Activated CD8-positive, alpha-beta memory T cell treated with anti-CD3 and anti-CD28 coated beads for 1 hour (primary cell): ENCODE measurements at places on chromosomes 6 and 20.

DNA sequence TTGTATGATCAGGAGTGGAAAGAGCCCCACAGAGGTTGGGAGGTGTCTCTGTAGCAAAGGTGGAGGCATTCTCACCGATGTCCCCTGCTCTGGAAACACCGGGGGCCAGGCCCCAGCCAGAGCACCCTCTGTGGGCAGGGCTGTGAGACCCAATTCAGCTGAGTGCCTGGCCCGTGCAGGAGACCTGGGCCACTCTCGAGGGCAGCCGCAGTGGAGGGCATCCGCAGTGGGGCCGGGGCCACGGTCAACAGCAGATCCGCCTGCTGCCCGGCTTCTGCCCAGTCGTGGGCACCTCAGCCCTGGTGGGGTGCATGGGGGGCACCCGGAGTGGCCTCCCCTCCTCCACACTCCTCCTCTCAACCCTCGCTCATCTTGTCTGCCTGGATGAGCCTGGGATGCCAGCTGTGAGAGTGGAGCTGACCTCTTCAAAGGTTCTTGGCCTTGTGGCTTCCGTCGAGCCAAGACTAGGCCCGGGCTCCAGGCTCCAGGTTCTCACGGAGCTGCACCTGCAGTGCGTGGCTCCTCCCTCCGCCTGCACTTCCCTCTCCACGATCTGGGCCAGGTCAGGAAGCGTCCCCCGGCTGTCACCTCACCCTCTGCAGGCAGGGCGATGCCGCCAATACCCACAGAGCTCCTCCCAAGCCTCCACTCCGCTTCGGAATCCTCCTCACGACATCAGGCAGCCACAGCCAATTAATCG is 134.8 kb downstream of the TAF4 start:
- DNase-seq = no peak

DNA sequence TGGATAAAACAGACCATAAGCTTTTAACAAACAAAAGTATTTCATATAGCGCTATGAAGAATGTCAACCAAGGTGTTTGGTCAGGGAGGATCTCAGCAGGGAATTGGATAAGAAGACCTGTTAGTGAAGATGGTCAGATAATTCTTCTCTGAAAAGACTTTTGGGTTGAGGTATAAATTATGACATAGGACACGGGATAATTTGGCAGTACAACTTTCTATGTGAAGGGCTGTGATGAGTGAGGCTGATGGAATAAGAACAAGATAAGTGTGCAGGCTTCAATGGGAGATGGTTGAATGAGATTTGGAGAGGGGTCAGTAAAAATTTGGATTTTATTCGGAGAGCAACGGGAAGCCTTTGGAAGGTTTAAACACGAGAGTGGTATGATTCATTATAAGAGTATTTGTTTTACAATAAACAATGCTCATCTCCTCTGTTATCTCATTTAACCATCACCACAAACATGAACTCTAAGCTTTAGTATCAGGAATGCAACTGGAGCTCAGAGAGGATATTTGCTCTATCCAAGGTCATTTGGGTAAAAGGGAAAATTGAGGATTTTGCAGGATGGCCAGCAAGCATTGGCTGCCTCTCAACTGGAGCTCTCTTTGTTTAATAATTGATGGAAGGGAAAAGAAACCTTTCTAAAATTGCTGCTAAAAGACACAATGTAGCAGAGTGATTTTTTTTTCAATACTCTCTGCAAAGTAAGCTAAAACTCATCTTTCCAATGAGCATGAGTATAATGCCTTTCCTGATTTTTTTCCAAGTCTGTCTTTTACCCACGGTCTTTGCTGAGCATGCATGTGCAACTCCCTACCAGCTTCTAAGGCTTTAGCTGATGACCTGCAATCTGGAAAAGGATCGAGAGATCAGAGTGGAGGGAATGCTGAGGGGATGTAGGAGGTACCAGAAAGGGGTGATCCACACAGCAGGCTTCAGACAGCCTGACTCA is 534.0 kb downstream of the CBLN4 start:
- no peak for DNase-seq

DNA sequence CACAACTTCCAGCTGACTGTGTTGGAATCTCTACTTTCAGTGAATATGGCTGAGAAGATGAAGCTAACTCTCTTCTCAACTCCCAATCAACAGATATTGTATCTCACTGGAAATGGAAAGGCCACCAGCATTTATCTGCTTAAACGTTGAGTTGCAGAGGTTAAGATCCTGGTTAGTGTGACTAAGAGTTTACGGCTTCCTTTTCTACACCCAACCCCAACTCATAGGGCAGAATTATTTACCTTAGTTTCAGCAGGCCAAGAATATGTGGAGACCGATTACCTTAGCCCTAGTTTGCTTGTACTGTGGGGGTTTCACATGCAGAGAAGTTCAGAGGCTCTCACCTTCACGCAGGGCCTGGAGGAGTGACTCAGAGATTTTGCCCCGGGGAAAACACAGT is 1026.6 kb downstream of the EYS start:
- no peak for DNase-seq

GRCh38 chr20:25223179-25223661 is 24.7 kb upstream of the PYGB start:
- DNase-seq = no peak

GRCh38 chr6:155080881-155081845 is 86.0 kb downstream of the TIAM2 start:
- DNase-seq = no peak

DNA sequence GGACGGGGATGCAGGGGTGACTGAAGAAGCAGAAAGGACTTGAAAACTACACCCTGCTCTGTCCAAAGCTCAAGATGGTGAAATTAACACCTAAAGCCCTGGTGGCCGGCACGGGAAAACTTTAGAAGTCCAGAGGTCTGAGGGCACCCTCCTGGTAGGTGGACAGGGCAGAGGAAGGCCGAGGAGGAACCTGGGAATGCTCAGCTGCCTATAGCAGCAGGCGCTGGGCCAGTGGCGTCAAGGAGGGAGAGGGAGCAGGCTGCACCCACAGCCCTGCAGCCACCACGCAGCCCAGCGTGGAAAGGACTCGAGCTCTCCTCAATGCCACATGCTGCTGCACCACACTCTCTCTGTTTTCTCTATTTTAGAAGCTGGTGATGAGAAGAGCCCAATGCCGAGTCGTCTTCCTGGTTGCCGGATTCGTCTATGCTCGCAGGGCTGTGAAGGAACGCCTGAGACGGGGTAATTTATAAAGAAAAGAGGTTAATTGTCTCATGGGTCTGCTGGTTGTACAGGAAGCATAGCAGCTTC is 248.3 kb upstream of the AFDN start:
- no peak for DNase-seq

GRCh38 chr6:30562470-30563425 is 5.7 kb downstream of the PRR3 start:
- no peak for DNase-seq

DNA sequence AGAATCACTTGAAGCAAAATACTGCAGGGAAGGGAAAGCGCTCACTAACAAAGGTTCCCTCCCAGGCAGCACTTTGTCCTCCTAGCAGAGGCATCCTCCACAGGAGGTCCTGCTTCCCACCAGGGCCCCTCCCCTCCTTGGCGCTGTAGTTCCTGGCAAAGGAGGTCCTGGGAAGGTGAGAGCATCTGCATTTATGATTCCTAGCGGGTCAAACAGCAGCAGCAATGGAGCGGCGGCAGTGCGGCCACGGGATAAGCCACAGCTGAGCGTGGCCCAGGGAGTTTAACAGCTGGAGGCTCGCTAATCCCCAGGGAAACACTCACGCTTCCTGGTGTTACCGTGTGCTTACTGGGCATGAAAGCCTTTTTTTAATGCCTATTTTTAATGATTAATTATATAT is 185.8 kb downstream of the TTLL2 start:
- DNase-seq = no peak

DNA sequence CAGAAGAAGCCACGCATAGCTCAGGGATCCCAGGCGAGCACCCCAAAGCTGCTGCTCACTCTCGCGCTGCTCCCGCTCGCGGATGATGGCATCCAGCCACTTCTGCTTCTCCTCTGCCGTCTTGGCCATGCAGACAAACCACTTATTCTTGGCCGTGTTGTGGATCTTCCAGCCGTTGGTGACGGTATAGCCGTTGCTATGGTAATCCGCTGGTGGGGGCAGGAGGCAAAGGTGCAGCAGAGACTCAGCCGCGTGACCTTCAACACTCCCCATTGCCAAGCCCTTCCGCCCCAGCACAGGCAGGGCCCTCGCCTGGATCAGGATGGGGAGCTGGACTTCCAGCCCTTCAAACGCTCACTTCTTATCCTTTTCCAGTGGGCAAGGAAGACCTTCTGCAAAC is 136.9 kb downstream of the PREX1 start:
- DNase-seq = no peak

DNA sequence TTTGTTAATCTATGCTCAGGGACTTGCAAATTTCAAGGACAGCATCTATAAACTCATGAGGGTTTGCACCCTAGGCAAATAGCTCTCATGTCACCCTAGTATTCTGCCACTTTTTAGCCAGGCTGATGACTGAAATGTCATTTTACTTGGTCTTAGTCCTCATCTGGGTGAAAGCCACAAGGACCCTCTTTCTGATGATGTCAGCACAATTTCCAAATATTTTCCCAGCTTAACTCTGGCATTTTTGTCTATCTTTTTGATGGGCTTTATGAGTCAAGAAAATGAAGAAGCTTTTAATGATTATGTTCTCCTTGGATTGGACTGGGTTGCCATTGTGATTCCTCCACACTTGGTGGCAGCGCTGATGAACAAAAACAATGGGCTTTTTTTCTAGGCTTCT is 420.1 kb upstream of the BTBD3 start:
- DNase-seq = no peak

- DNase-seq = no peak
Observed at GRCh38 chr6:118667988-118668387, 16.6 kb upstream of the CEP85L start.

DNA sequence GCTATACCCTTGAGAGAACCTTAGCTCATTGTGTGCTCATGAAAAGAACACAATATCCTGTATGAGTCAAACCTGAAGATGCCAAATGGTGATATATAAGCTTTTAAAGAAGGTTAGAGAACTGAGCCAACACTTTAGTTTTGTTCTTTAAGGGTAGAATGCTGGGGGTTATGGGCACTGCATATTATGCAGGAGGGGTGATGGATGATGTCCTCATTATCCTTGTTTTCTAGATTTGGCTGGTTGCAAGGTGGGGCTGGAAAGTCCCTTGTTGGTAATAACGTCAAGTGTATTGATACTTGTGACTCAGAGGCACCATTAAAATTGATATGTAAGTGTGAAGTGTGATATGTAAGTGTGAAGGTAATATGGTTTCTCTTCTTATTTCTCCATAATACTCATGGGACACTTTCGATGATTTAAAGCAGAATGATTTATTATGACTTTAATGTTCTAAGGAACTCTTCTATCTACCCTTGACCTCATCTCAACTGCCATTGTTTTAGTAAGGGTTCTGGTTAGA is 113.7 kb upstream of the DTNBP1 start:
- DNase-seq = no peak

- peak; percentile 84 for DNase-seq
Observed at GRCh38 chr6:122399348-122400120, at the start of gene HSF2. TSS of gene HSF2 (plus strand) at chr6:122399652. CDS start at chr6:122399738, 86 bp downstream.

- no peak for DNase-seq
Observed at GRCh38 chr6:38027685-38028373, 208.3 kb downstream of the ZFAND3 start.

GRCh38 chr20:51758978-51759544 is 9.1 kb downstream of the ATP9A start:
- no peak for DNase-seq

- no peak for DNase-seq
Observed at GRCh38 chr6:30101444-30102413, 11.2 kb downstream of the TRIM31 start.

DNA sequence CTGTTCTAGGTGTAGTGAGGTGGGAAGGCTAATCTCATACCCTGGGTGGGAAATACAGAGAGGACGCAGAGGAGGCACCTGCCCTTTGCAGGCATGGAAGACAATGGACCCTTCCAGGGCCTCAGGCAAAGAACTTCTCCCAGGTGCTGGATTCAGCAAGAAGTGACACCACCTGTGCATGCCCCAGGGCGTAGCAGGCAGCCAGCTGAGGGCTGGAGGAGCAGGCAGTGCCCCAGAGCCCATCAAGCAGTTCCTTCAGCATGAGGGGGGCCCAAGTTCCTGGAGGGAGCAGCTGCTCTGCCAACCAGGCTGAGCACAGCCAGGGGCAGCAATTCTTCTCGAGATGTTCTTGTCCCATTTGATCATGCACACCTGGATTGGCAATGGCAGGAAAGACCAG is 170.3 kb upstream of the PDE10A start:
- no peak for DNase-seq

GRCh38 chr6:168518348-168518745 is 77.4 kb downstream of the SMOC2 start:
- DNase-seq = no peak
